ENCODE measurements at places on chromosomes 4 and X. TPM values are rescaled to one million over a fixed set of nuclear protein-coding genes. Genes with fewer than 3 reads are reported as not detected.

Gene NAA11
- not detected for total RNA-seq

Gene TSPAN5
- 16.8 TPM for total RNA-seq

Gene ETDB
- not detected for total RNA-seq

Gene RPA4
- 2.5 TPM for total RNA-seq

Gene CNOT6L
- total RNA-seq: 21.0 TPM

GRCh38 chr4:116878280-116878679, 207.1 kb downstream of the TRAM1L1 start:
- DNase-seq: no peak

GRCh38 chr4:149203256-149204001, 612.2 kb downstream of the IQCM start:
- DNase-seq: no peak

- no peak for DNase-seq
Observed at GRCh38 chr4:90274175-90274574, 147.0 kb downstream of the CCSER1 start.

- DNase-seq: no peak
Observed at GRCh38 chr4:88275949-88276515, 8.3 kb downstream of the PPM1K start.

DNA sequence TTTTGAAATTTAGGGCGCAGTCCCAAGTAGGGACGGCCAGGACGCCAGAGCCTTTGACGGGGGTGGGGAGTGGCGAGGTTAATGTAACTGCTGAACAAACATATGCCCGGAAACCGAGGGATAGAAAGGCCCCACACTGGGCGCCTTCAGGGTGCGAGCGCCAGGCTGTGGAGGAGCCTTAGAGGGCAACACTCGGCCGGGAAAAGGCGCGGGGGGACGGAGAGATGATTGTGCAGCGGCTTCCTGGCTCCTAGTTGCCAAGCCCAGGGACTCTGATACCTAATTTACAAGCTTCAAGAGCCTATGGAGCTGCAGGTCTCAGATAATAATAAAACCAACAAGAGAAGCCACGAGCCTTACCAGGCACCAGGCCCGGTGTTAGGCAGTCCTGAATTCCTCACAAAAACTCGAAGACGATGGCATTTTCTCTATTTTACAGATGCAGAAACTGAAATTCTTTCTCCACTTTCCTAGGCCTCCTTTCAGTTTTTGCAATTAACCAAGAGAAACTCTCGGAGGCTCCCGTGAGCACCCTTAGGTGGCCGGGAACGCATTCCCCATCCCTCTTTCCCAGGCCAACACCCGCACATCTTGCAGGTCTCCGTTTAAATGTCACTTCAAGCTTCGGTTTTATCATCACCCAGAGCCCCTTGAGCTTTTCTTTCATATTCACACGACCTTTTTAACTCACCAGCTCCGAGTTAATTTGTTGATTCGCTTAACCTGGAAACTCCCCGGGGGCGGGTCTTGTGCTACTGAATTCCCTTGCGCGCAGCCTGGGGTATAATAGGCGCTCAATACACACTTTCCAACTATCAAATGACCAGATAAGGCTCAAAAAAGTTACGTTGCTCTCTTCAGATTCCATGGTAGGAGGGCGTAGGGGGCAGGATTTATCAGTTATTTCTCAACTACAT, 6.4 kb upstream of the GSX2 start:
- peak; percentile 88 for DNase-seq

DNA sequence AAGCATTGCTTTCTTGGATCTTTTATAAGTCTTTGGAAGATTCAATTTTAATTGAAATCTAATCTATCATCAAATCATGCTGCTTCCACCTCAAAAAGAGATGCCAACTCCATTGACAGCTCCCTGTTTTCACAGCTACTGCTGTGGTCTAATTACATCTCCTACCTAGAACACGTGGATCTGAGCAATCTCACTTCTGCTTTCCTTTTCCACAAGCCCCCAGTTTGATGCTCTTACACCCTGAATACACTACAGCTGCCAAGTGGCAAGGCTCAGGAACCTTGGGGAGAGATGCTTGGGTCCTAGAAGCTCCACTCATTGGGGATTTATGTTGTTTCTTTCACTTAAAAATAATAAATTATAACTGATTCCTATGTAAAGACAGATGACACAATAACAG, 172.0 kb downstream of the CFAP299 start:
- no peak for DNase-seq

DNA sequence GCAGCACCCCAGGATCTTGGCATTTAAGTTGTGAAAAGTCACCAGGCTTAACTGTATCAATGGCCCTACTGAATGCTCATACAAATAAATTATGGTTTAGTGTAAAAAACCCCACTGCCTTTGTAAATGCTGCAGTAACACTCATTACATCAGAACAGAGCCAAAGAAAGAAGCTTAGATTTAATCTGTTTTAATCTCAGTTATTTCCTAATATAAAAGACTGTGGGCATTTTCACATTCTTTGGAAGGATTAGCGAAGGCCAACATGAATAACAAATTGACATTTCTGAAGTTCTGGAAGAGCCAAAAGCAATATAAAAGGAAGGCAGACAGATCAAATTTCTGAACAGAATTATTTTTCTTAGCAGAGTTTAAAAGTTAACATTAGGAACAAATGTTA, 140.0 kb upstream of the HCCS start:
- no peak for DNase-seq

- DNase-seq: no peak
Observed at GRCh38 chr4:57445686-57446085, 335.5 kb upstream of the IGFBP7 start.
